ENCODE measurements at places on chromosomes 2 and 18. TPM values are rescaled to one million over a fixed set of nuclear protein-coding genes. Genes with fewer than 3 reads are reported as not detected.

The MAP3K19 gene
- total RNA-seq = not detected

The CHRNA1 gene
- under 0.01 TPM for total RNA-seq

The SLC9A2 gene
- total RNA-seq = not detected

The CYP26B1 gene
- 0.52 TPM for total RNA-seq

The TRMT61B gene
- total RNA-seq = 16.9 TPM

The RAB3GAP1 gene
- total RNA-seq = 129 TPM

The PID1 gene
- 15.4 TPM for total RNA-seq
